ENCODE measurements at places on chromosomes 5 and 9. TPM values are rescaled to one million over a fixed set of nuclear protein-coding genes. Genes with fewer than 3 reads are reported as not detected.

NUTM2F gene
- total RNA-seq, result not detected

- H3K27ac ChIP-seq, result no peak overlapping the region
- peaks cover 4% of the 10 kb centered on the region for H3K27me3 ChIP-seq
- no peaks in the 10 kb centered on the region for H3K36me3 ChIP-seq
- no peak for DNase-seq
- H3K4me3 ChIP-seq, result no peak overlapping the region
These were observed 70.8 kb upstream of the RPS23 start for GRCh38 chr5:82348784-82349425.

DNA sequence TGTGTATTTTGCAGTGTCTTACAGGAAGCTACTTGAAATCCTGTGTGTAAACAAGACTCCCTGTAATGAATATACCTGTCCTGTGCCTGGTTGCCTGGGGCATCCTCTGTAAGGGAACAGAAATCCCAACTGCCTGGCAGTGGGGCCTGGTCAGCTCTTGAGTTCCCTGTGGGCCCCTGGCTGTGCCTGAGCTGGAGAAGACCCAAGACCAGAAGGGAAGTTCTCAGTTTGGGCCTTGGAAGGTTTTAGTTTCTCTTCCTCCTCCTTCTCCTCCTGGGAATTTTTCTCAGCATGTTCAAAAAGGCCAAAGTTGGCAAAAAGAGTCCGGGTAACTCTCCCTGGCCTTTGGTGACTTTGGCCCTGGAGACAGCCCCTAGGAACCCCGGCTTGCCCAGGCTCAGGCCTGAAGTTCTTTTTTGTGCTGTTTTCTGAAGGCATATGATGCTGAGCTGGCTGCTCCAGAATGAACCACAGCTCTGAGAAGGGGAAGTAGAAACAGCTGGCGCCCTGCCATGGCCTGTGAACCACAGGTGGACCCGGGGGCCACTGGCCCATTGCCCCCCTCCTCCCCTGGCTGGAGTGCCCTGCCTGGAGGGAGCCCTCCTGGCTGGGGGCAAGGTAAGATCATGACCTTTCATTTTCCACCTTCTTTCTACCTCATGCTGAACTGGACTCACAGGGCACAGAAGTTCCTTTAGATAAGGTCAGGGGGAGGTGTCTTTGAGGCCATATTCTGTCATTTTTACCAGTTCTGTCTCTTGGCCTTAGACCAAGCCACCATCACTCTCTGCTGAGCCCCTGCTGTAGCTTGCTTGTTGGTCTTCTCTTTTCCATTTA, 5.8 kb downstream of the TMEM268 start:
- H3K36me3 ChIP-seq, result peaks cover 55% of the 10 kb centered on the region

- no peaks in the 10 kb centered on the region for H3K4me1 ChIP-seq
- H3K27ac ChIP-seq, result no peak overlapping the region
- H3K4me3 ChIP-seq, result no peak overlapping the region
- no peaks in the 10 kb centered on the region for H3K36me3 ChIP-seq
These were observed 141.9 kb upstream of the EFNA5 start for GRCh38 chr5:107812570-107813141.

DNA sequence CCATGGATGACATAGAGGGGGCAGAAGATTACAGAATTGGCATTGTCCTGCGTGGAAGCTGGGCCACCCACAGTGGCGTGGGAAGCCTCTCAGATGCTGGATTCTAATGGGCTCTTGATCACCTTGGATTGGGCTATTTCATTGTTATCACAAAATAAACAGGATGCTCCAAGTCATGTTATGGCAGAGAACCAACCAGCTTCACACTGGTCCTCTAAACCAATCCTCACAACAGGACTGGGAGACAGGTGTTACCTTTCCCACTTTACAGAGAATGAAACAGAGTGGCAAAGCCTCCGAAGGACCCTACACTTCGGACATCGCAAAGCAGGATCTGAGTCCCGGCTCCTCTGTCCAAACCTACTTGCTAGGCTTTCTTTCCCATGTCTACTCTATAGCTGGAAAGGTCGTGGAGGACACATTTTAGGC, 455 bp upstream of the SMIM3 start:
- peaks cover 5% of the 10 kb centered on the region for H3K36me3 ChIP-seq
- peak overlapping the region; percentile 100 for H3K4me3 ChIP-seq
- H3K4me1 ChIP-seq, result peaks cover 51% of the 10 kb centered on the region
- H3K27me3 ChIP-seq, result peaks cover 4% of the 10 kb centered on the region
- DNase-seq, result no peak

DNA sequence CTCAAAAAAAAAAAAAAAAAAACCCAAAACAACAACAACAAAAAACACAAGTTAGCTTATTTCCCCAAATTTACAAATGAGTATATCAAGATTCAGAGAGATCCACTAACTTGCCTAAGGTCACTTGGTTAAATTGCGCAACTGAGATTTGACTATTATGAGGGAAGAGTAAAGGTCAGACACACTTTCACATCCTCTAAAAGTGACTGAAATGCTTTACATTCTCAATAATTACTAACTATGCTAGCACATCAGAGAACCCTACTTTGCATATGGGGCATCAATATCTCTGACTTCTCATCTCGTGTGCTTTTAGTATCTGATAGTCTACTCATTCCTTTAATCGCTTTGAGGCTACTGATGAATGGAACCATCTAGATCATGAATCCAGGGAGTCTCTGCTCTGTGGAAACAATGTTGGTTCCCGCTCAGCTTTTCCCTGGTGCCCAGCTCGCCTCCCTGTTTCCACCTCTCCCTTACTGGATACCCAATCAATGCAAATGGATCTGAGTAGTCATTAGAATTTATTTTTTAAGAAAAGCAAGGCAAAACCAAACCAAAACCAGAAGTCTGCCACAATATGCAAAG, 182.1 kb upstream of the TRIM32 start:
- DNase-seq, result no peak
- peaks cover 2% of the 10 kb centered on the region for H3K4me1 ChIP-seq
- no peak overlapping the region for H3K27ac ChIP-seq

LRRC19 gene
- not detected for total RNA-seq

DNA sequence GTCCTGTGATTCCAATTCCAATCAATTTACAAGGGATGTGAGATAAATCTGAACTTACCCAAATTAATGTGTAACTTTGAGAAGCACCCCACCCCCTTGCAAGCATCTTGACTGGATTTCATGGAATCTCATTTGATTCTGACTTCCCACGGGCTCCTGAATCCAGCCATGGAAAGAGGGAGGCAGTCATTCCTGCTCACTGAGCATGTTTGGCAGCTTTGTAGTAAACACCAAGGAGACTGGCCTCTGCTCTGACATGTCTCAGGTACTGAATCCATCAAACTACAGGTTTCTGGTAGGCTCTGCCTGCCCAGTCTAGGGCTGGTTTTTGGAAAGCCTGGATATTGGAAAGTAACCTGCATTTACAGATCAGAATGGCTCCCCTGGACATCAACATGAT, 357.6 kb downstream of the ARHGEF28 start:
- H3K36me3 ChIP-seq, result no peaks in the 10 kb centered on the region
- no peaks in the 10 kb centered on the region for H3K4me1 ChIP-seq
- no peaks in the 10 kb centered on the region for H3K27me3 ChIP-seq
- DNase-seq, result no peak

GABRP gene
- not detected for total RNA-seq

BAAT gene
- 0.10 TPM for total RNA-seq

CDC20B gene
- total RNA-seq, result not detected

DNA sequence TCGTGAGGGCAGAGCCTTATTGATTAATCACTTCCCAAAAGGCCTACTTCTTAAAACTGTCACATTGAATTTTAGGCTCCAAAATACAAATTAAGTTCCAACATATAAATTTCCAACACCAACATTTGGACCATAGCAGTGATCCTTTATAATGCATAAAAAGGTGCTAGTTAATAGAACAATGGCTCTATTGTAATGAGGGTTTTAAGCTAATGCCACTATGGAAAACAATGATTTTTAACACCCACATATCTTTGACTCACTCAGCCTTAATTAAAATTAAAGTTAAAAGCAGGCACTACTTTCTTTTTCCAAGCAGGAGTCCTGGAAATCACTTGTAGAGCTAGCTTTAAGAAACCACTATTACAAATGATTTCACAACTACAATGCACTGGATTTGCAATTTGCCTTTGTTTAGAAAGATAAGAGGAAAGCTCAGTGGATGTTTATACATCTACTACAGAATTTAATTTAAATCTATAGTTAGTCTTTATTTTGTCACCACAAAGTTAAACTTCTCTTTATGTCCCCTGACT, 41.8 kb downstream of the DPYSL3 start:
- no peaks in the 10 kb centered on the region for H3K36me3 ChIP-seq
- peaks cover 9% of the 10 kb centered on the region for H3K27me3 ChIP-seq
- no peak overlapping the region for H3K27ac ChIP-seq
- H3K4me1 ChIP-seq, result no peaks in the 10 kb centered on the region

PCDHB9 gene
- total RNA-seq, result not detected

GRCh38 chr5:56375011-56375410, 141.9 kb upstream of the ANKRD55 start:
- H3K4me3 ChIP-seq, result no peak overlapping the region
- H3K4me1 ChIP-seq, result no peaks in the 10 kb centered on the region
- DNase-seq, result no peak
- no peak overlapping the region for H3K27ac ChIP-seq
- no peaks in the 10 kb centered on the region for H3K27me3 ChIP-seq
- H3K36me3 ChIP-seq, result peaks cover 6% of the 10 kb centered on the region

DNA sequence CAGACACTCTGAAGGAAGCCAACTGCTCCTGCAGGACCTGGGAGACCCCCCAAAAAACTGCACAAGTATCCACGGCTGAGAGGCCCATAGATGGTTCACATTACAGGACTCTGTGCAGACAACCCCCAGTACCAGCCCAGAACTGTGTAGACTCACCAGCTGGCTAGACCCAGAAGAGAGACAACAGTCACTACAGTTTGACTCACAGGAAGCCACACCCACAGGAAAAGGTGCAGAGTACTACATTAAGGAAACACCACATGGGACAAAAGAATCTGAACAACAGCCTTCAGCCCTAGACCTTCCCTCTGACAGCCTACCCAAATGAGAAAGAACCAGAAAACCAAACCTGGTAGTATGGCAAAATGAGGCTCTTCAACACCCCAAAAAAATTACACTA, 281.2 kb upstream of the RGMB start:
- H3K27me3 ChIP-seq, result no peaks in the 10 kb centered on the region
- no peak for DNase-seq
- no peaks in the 10 kb centered on the region for H3K4me1 ChIP-seq
- no peak overlapping the region for H3K27ac ChIP-seq
- no peak overlapping the region for H3K4me3 ChIP-seq
- no peaks in the 10 kb centered on the region for H3K36me3 ChIP-seq

- no peak for DNase-seq
- H3K4me3 ChIP-seq, result no peak overlapping the region
- H3K27me3 ChIP-seq, result no peaks in the 10 kb centered on the region
- no peak overlapping the region for H3K27ac ChIP-seq
- peaks cover 2% of the 10 kb centered on the region for H3K4me1 ChIP-seq
These were observed 129.3 kb upstream of the RAI14 start for GRCh38 chr5:34526682-34527305.

GLDC gene
- total RNA-seq, result 0.68 TPM

PRSS3 gene
- total RNA-seq, result not detected

- no peak for DNase-seq
- H3K27me3 ChIP-seq, result no peaks in the 10 kb centered on the region
- no peaks in the 10 kb centered on the region for H3K4me1 ChIP-seq
- H3K4me3 ChIP-seq, result no peak overlapping the region
- no peak overlapping the region for H3K27ac ChIP-seq
These were observed 5.7 kb upstream of the AQP7 start for GRCh38 chr9:33408087-33408486.

DNA sequence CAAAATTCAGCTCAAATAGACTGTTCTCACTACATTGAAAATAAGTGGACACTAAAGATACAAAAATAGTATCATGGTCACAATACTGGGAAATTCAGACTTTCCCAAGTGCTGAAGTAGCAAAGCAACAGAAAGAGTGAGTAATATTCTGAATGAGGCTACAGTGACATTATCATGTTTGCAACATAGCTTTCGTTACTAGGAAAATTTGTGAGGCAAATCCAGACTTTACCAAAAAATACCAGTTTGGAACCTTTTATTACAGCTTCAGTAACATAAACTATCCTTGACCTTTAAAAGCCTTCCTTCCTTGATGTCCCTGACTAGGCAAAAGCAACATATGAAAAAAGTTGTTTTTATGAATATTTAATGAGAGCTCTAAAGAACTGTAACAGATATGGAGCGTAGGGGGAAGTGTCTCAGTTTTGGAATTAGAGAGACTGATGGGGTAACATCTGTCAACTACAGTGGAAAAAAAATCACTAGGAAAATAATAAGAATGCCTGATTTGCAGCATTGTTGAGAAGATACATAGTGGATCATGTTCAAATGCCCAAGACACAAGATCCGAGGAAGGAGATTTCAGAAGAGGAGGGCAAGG, 312.9 kb downstream of the ADGRV1 start:
- H3K36me3 ChIP-seq, result no peaks in the 10 kb centered on the region
- H3K27me3 ChIP-seq, result peaks cover 6% of the 10 kb centered on the region
- DNase-seq, result no peak
- H3K27ac ChIP-seq, result peak overlapping the region; percentile 70
- H3K4me3 ChIP-seq, result no peak overlapping the region
- peaks cover 44% of the 10 kb centered on the region for H3K4me1 ChIP-seq

GOLGA2 gene
- total RNA-seq, result 24.3 TPM

NUDT12 gene
- total RNA-seq, result 5.5 TPM

DNA sequence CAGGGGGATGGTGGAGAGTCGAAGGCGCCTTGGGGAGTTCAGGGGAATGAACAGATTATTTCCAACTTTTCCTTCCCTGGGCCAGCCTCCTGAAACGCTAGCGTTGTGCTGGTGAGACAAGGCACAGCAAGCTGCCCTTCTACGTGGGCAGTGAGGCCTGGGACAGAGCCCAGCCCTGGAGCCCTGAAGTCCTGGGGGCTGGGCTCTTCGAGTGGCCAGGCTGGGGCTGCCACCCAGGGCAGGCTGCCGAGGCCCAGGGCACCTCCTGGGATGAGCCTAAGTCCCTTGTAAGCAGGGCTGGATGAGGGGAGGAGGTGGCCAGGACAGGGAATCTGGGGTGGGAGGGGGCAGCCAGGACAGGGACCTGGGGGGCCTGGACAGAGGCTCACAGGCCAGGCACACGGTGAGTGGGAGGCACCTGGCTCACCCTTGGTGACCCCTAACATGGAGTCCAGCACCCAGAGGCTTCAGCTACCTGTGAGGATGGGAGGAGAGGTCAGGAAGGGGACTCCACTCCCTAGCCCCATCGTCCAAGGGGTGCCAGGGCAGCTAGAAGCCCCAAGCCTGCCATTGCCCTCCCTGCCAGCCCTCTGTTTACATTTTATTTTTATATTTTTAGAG, 1.3 kb upstream of the LCN12 start:
- peak overlapping the region; percentile 79 for H3K27ac ChIP-seq
- no peak for DNase-seq
- H3K4me1 ChIP-seq, result peaks cover 3% of the 10 kb centered on the region
- no peaks in the 10 kb centered on the region for H3K27me3 ChIP-seq
- H3K4me3 ChIP-seq, result peak overlapping the region; percentile 79
- no peaks in the 10 kb centered on the region for H3K36me3 ChIP-seq

DNA sequence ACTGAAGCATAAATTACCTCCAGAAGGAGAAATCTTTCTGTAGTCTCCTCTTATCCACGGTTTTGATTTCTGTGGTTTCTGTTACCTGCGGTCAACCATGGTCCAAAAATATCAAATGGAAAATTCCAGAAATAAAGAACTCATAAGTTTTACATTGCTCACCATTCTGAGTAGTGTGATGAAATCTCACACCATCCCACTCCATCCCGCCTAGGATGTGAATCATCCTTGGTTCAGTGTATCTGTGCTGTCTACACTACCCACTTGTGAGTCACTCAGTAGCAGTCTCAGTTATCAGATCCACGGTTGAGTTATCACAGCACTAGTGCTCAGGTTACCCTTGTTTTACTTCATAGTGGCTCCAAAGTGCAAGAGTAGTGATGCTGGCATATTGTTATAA, 371.2 kb downstream of the NFIB start:
- H3K27me3 ChIP-seq, result no peaks in the 10 kb centered on the region
- DNase-seq, result no peak
- no peaks in the 10 kb centered on the region for H3K4me1 ChIP-seq
- no peak overlapping the region for H3K27ac ChIP-seq
